A549 treated with Hydrocortisone at 1 μM for 4 hours (cell line): ENCODE measurements at places on chromosomes 11 and 22. TPM values are rescaled to one million over a fixed set of nuclear protein-coding genes. Genes with fewer than 3 reads are reported as not detected.

The GDPD5 gene
- 11.8 to 15.2 TPM (median 12.6 TPM) in 5 replicates for total RNA-seq

The VWCE gene
- 0.51 to 0.97 TPM (median 0.69 TPM) in 5 replicates for total RNA-seq

The KRTAP5-9 gene
- total RNA-seq: 0.09 TPM in 1 of 5 replicates, not detected in the others

The PGA4 gene
- 0.18 TPM in 1 of 5 replicates, not detected in the others for total RNA-seq

The OR8D4 gene
- not detected in 5 replicates for total RNA-seq

The POU2F3 gene
- total RNA-seq: not detected in 5 replicates

The PANX3 gene
- not detected in 5 replicates for total RNA-seq

The KCNK7 gene
- total RNA-seq: 0.08 to 0.93 TPM (median 0.78 TPM) in 5 replicates
